ENCODE measurements at places on chromosomes 4 and X. TPM values are rescaled to one million over a fixed set of nuclear protein-coding genes. Genes with fewer than 3 reads are reported as not detected.

GRCh38 chr4:19857380-19857779 is 394.3 kb upstream of the SLIT2 start:
- no peak for DNase-seq

- DNase-seq: no peak
These were observed 68.7 kb downstream of the MAPK10 start for GRCh38 chr4:86291180-86291579.

GRCh38 chrX:6446582-6446981 is 88.3 kb downstream of the VCX3A start:
- no peak for DNase-seq

DNA sequence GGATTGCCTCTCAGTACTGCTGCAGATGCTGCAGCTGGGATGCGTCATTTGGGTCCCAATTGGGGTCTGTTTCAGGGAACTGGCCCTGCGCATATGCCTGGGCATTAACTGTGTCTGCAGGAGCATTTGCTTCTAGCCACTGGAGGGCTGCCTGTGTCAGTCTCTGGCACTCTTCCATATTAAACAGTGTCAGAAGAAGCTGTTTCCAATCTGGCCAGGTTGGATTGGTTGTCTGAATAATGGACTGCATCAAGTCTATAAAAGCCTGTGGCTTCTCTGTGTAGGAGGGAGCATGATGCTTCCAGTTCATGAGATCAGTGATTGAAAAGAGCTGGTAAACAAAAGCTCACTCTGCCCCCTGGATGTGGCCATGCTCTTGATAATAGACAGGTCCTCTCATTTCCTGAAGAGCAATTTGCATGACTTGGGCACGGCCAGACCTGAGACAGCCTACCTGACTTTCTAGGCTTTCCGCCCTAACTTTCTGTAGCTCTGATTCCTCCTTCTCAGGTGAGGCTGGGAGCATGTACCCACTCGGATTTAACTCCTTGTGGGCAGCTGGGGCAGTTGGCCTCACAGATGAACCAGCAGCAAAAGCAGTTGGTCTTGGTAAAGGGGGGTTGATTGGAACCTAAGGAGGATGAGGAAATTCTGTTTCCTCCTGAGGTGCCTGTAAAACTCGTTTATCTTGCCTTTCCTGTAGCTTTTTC is 29.2 kb downstream of the SULT1E1 start:
- no peak for DNase-seq

DTHD1 gene
- total RNA-seq: 0.62 TPM

CFAP99 gene
- total RNA-seq: not detected

GAGE12F gene
- not detected for total RNA-seq

Data from sciatic nerve (tissue), 2 donors.